ENCODE measurements at places on chromosomes 1 and 21.

GRCh38 chr1:165635329-165635728 is 4.3 kb downstream of the MGST3 start:
- DNase-seq, result no peak

DNA sequence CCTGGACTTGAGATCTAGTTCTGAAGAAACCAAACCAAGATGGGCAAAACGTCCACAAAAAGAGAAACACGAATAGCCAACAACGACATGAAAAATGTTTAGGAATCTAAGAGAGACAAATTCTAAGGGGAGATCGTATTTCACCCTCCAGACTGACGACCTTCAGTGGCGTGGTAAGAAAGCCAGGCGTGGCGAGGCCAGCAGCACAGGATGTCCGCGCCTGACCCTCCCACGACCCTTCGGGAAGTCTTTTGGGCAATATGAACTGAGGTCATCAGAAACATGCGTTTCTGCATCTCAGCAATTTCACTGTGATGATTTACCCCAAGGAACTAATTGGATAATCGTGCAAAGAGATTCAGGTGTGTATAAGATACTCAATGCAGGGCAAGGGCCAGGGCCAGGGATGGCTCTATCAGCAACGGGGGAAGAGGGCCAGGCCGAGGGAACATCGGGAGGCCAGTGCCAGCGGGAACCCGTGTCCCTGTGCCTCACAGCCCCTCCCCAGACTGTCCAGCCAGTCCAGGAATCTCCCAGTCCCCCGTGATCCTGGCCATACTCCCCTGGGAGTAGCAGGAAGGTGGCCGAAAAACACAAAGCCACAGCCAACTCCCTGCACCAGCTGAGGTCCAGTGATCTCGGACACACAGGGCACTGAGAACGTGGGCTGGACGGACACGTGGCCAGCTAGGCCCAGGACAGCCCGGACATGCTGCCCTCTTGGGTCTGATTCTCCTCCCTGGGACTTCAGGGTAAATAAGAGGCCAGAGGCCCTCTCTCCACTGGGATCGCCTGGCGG is 53.6 kb upstream of the ADARB1 start:
- DNase-seq, result no peak

DNA sequence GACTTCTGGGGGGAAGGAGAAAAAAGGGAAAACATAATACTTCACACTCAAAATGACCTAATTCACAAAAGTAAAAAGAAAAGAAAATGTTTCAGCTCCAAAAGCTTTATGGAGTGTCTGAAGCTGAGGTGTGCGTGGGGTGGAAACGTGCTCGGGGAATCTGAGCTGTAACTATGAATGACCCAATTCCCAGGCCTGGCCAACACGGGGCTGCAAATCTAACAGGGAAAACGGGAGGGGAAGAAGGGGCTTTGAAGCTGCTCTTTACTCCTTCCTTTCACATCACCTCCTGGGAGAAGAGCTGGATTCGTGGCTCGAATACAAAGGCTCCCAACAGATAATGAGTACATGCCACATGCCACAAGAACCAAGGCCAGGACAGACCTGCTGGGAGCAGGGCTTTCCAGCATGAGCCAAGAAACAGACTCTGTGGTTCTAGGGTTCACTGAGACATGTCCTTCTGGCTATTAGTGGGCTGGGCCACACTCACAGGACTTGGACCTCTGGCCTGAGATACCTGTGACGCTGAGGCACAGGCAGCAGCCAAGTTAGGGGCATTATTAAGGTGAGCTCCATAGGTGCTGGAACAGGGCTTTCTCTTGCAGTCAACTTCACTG is 51.5 kb downstream of the SLC66A1 start:
- DNase-seq, result no peak

DNA sequence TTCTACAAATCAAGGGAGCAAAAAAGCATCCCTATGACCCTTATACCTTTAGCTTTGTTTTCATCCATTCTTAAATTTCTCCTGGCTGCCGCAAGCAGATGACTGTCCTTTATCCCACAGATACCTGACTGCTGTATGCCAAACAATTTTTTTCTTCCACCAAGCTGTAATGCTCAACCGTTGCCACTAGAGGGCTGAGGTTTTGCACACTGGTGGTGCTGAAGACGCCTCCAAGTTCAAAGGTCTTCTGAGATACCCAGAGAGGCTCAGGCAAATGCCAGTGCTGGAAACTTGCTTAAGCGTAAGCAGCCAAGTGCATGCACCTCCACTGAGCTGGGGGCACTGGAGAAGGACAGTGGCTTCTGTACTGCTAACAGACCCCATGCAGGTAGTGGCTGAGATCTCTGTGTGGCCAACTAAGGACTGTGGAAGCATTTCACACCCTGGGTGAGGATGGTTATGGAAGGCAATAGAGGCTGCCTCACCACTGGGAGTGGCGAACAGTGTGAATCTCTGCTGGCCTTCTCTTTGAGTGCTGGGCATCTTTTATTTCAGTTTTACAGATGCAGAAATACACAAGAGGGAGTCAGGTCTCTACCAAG is 28.5 kb downstream of the CNIH3 start:
- peak; percentile 29 for DNase-seq

GRCh38 chr1:17791480-17791879 is 36.3 kb downstream of the ACTL8 start:
- DNase-seq, result no peak

GRCh38 chr1:20931930-20932436 is 144.9 kb upstream of the HP1BP3 start:
- no peak for DNase-seq

- no peak for DNase-seq
Observed at GRCh38 chr1:119908661-119909060, 12.3 kb upstream of the ADAM30 start.

DNA sequence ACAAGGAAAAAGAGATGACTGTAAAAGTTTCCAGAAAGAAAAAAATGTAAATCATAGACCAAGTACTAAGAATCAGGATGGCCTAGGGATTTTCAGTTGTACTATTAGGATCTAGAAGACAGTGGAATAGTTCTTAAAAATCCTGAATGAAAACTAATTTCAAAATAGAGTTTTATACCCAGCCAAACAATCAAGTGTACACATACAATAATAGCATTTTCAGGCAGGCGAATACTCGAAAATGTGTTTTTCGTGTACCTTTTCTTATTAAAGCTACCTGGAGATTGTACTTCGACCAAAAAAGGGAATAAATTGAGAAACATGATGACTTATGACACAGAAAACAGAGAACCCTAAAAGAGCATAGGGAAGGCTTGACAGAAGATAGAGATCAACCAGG is 118.6 kb downstream of the SDCCAG8 start:
- DNase-seq, result no peak
